ENCODE measurements at places on chromosomes 6 and 20.
A peak's percentile ranks its signal among the peaks of the same experiment; 100 is the strongest.

DNA sequence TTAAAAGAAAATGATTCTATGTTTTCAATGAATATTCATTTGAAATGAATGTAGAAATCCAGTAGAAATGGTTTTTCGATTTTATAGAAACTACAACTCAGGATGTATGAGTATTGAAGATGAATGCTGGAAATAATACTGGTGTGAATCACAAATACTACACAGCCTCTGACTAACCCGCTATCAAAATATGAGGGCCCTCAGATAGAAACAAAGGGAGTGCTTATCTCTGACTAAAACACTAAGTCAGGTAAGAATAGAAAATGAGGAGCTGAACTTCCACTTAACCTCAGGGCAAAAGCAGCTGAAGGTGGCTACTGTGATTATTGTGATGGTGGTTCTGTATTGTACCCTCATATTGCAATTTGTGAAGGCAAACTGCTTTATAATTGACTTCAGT, 220.9 kb upstream of the RNF217 start:
- DNase-seq: no peak

- no peak for DNase-seq
These were observed 176.6 kb upstream of the POU3F2 start for GRCh38 chr6:98657764-98658163.

- no peak for DNase-seq
These were observed 9.2 kb downstream of the SPATA2 start for GRCh38 chr20:49906101-49906604.

GRCh38 chr20:3645309-3646066, 17.7 kb downstream of the GFRA4 start:
- DNase-seq: no peak

DNA sequence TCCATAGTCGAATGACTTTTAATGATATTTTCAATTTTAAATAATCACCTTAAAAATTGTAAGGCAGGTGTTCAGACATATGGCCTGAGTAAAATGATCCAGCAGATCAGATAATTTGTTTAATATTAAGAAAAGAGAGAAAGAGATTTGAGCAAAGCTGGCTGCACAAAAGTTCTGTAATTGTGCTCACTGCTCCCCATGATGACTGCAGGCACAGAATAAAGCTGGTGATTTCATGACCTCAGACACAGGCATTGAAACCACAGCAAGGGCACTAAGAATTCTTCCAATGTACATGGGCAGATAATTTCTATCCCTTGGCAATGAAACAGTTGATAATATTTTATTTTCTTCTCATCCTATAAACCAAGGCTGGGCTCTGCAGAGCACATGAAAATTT, 553.1 kb downstream of the NKAIN2 start:
- DNase-seq: no peak

DNA sequence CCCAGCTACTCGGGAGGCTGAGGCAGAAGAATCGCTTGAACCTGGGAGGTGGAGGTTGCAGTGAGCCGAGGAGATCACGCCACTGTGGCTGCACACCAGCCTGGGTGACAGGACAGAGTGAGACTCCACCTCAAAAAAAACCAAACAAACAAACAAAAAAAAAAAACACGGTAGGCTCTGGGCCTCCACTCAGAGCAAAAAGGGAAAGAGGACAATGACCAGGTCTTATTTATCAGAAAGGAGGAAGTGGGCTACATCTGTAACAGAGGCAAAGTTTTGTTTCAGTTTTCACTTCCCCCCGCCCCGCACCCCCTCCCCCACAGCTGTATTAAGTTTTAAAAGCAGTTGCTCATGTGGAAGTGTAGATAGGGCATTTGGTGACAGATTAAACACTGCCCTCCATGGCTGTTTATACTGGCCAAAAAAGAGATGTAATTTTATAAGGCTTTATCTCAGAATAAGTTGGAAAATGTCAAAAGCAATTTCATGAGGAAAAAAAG, 114.6 kb downstream of the RCAN2 start:
- no peak for DNase-seq

- DNase-seq: no peak
These were observed 68.7 kb upstream of the SNX9 start for GRCh38 chr6:157754351-157754750.

GRCh38 chr6:163314791-163315470, 99.6 kb upstream of the QKI start:
- no peak for DNase-seq

DNA sequence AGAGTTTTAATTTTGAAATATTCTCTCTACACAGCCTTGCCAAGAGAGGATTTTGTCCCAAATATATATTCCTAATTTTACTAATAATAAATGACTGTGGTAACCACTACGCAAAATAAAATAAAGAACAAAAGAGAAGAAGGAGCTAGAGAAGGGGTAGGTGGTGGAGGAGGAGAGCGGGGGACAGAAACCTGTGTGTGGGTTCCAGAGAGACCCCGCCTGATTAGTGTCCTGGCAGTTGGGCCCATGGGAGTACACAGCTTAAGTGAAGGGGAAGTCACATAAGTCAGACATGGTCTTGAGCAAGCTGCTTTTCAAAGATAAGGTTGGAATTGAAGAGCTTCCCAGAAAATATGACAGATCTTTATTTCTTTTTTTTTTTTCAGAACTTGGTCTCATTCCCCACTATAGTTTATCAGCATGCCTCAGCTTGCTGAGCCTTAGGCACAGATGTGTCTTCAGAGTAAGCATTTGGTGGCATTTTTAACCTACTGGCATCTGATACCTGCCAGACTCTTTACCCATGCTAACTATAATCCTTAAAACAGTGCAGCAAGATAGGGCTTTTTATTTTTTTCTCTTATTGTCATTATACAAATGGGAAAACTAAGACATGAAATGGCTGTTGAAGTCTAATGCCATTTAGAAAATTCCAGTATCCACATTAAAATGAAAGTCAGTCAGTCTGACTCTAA, 9.6 kb upstream of the RHAG start:
- DNase-seq: no peak

GRCh38 chr6:28943557-28944411, 20.0 kb upstream of the TRIM27 start:
- peak; percentile 51 for DNase-seq

All from stimulated activated CD8-positive, alpha-beta memory T cell treated with anti-CD3 and anti-CD28 coated beads, Interleukin-4, amount 100 ng/mL, for 4 hours (primary cell).